Activated T-helper 9 cell treated with anti-CD3 and anti-CD28 coated beads, Interleukin-2, amount 50 U/mL, for 16 hours (primary cell): ENCODE measurements at places on chromosomes 2 and 18.

- DNase-seq, result no peak
These were observed 37.4 kb upstream of the GPC1 start for GRCh38 chr2:240397924-240398645.

DNA sequence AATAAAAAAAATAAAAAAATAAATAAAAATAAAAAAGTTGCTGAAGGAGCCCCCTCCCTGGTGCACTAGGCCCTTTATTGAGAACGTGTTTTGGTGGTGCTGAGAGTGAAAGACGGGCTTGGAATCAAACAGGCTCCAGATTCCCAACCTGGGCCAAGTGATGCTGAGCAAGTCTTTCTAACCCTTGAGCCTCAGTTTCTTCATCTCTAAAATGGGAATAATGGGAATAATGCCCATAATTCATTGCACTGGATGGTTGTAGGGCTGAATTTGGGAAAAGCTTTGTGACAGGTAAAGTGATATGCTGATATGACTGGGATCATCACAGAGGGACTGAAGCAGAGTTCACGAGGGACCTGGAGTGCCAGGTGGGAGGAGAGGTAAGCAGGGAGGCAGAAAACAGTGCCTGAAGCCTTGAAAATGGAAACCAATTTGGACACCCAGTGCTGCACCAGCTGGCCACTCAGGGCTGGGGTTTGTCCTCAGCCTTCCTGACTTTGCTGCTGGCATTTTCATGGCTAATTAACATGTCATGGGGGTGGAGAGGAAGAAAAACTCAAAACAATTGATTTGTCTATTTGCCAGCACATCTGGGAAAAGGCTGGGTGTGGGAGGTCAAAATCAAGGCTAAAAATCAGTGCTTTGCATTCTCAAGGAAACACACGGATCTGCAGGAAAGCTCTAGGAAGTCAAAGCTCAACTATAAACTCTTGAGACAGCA lies 241.3 kb downstream of the LOXHD1 start:
- no peak for DNase-seq

- no peak for DNase-seq
These were observed 483.4 kb upstream of the KLHL29 start for GRCh38 chr2:22901471-22902179.

GRCh38 chr2:35454966-35455638 lies 900.5 kb upstream of the CRIM1 start:
- no peak for DNase-seq

- no peak for DNase-seq
These were observed 4.7 kb upstream of the SLC20A1 start for GRCh38 chr2:112640800-112641675.

DNA sequence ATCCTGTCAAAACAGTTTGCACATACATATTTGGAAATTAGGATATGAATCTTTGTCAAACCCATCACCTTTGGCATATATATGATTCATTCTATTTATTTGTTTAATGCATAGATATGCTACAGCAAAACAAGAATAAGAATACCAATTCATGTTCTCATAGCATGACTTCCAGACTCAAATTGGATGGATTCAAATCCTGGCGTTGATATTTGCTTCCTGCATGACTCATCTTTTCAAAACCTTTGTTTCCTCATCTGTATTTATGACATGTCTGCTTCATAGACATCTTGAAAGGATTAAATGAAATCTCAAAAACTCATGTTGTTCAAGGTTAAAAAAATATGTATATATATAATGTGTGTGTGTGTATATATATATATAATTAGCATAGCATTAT lies 261.3 kb downstream of the MBD5 start:
- DNase-seq, result no peak

DNA sequence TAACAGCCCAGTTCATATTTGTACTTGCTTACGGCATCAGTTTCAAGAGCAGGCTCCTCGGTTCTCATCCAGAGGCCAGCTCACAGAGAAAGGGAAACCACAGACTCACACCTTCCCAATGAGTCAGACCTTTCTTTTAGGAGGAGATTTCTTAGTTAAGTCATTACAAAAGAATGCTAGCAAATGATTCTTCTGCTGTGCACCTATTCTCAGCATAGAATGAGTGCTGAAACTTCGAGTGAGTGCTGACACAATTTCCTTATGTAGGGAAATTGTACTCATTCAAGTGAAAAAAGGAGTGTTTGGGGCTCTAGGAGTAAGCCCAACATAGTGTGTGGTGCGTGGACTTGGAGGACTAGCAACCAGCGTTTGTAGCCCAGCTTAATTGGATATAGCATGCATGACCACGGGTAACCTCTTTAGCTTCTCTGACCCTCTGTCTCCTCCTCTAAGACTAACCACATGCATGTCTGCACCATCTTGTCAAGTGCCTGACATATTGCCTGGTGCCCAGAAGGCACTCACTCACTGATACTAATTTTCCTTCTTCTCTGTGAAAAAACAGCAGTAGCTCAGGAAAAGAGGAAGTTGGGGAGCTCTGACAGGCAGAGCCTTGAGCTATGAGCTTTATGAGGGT lies 87.0 kb downstream of the ALPK2 start:
- DNase-seq, result peak; percentile 37
